NCI-H526 treated with DMSO at 0.1 percent for 48 hours (cell line): ENCODE measurements at places on chromosomes 16 and 17.
A peak's percentile ranks its signal among the peaks of the same experiment; 100 is the strongest.

DNA sequence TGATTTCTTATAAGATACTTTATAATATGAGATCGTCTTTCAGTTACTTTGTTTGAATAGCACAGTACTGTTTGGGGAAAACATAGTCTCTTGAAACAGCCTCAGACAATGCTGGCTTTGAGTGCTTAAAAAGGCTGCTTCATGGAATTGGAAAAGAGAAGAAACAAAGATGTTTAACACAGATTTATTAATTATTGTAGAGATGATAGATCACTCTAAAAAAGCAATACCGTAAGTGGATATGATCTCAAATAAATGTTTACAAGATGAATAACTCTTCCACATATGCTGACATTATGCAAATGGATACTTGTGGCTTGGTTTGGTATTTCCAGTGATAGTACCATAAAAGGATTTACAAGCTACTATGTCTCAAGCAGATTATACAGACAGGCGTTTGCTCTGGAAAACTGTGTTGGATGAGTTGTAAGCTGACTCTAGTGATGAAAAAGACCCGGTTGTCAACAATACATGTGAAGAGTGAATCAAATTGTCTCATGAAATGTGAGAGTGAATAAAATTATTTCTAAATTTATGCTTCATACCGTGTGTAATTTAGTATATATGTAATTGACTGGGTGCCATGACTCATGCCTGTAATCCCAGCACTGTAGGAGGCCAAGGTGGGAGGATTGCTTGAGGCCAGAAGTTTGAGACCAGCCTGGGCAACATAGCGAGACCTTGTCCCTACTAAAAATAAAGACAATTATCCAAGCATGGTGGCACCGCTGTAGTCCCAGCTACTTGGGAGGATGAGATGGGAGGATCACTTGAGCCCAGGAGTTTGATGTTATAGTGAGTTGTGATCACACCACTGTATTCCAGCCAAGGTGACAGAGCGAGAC lies 105.4 kb downstream of the FTO start:
- DNase-seq: peak; percentile 44

DNA sequence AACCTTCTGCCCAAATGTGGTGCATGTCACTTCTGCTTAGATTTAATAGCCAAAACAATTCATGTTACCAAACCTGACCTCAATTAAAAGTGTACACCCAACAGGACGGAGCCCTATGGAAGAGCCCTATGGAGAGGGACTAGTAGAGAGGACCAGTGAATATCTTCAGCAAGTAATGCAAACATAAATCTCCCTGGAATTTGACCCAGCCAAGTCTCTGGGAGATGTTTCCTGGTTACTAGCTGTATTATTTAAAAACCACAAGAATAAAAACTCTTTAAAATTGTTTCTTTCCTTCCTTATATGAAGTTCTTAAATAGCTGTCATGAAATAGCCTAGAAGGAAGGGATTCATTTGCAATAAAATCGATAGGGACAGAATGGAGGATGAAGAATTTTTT lies 255.8 kb downstream of the CDH11 start:
- no peak for DNase-seq

GRCh38 chr17:13597723-13598347 lies 3.9 kb downstream of the HS3ST3A1 start:
- DNase-seq: no peak

DNA sequence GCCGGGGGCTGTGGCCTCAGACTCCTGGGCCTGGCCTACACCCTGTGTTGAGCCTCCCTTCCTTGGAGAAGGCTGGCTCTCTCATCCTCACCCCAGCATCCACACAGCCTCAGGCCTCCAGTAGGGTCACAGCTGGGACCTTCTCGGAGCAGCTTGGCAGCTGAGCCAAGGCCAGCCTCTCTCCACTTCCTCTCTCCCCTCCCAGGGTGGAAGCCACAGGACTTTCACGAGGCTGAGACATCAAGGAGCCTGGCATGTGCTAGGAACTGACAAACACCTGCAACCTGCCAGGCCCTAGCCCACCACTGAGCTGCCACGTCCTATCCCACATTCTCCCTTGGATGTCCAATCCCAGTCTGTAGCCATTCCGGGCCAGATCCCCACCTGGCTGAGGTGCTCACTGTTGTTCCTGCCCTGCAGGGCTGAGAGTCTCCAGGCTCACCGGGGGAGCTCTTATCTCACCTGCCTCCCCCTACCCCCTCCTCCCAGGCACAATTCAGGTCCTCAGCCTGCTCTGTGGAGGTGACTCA lies 3.1 kb downstream of the MMP15 start:
- DNase-seq: no peak

- DNase-seq: no peak
These were observed 333.1 kb downstream of the FOXL1 start for GRCh38 chr16:86911437-86911958.

DNA sequence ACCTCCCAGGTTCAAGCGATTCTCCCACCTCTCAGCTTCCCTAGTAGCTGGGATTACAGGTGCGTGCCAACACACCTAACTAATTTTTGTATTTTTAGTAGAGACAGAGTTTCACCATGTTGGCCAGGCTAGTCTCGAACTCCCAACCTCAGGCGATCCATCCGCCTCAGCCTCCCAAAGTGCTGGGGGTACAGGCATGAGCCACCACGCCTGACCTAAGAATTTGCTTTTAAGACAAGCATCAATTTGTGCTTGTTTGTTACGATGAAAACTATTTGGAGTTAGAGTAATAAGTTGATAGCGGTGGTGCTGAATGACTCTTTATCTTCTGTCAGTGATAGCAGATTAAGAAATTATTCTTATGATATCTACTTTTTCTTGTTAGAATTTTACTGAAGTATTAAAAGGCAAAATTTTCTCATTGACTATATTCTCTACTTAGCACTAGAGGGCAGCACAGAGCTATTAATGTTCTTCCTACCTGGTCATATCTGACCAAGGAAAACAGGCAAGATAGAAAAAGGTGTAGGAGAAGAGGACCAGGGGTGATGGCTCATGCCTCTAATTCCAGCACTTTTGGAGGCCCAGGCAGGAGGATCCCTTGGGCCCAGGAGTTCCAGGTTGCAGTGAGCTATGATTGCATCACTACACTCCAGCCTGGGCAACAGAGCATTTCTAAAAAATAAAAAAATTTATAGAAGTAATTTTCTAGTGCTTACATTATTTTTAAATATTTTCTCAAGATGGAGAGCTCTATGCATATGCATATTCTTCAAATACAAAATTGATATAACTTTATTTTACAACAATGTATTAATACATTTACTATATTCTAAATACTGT lies 24.5 kb downstream of the STXBP4 start:
- peak; percentile 49 for DNase-seq

- no peak for DNase-seq
These were observed 37.3 kb downstream of the SMARCE1 start for GRCh38 chr17:40610359-40610758.

- no peak for DNase-seq
These were observed 42.9 kb downstream of the LITAF start for GRCh38 chr16:11543661-11544393.

DNA sequence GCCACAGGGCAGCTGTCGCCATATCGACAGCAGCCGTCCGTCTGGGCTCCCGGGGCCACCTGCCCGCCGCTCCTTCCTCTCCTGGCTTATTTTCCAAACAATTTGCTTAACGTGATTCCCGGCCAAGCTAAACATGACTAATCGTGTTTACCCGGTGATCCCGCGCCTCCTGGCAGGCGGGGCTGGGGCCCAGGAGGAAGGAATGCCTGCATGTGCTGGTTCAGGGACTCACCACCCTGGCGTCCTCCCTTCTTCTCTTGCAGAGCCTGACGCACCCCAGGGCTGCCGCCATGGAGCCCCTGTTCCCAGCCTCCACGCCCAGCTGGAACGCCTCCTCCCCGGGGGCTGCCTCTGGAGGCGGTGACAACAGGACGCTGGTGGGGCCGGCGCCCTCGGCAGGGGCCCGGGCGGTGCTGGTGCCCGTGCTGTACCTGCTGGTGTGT lies 6.1 kb downstream of the SSTR5 start:
- DNase-seq: peak; percentile 35

DNA sequence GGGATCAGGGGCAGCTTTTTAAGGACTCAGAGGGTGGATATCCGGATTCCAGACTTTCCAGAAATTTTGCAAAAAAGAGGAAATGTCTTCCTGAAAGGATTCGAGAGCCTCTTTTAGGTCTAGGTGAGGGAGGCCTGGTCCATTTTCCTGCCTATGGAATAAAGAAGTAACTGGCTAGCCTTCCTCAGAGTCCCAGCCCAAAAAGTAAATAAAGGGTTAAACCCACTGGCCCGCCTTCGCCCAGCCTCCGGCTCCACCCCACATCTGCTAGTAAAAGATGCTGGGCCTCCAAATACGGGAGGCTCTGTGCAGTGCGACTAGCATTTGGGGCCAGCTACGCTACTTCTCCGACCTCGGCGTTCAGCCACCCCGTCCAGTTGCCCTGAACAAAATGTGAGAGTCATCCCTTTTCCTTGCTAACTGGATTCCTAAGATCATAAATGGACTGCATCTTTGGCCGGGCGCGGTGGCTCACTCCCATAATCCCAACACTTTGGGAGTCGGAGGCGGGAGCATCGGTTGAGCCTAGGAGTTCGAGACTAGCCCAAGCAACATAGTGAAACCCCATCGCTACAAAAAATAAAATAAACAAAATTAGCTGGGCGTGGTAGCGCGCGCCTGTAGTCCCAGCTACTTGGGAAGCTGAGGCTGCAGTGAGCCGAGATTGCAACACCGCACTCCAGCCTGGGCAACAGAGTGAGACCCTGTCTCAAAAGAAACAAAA lies 824 bp upstream of the MPP2 start:
- peak; percentile 63 for DNase-seq

- DNase-seq: no peak
These were observed 1343.7 kb upstream of the GOT2 start for GRCh38 chr16:60077861-60078260.

- no peak for DNase-seq
These were observed 41.3 kb upstream of the ACSF3 start for GRCh38 chr16:89052191-89052889.

GRCh38 chr17:54863176-54863575 lies 37.5 kb upstream of the TOM1L1 start:
- DNase-seq: no peak

DNA sequence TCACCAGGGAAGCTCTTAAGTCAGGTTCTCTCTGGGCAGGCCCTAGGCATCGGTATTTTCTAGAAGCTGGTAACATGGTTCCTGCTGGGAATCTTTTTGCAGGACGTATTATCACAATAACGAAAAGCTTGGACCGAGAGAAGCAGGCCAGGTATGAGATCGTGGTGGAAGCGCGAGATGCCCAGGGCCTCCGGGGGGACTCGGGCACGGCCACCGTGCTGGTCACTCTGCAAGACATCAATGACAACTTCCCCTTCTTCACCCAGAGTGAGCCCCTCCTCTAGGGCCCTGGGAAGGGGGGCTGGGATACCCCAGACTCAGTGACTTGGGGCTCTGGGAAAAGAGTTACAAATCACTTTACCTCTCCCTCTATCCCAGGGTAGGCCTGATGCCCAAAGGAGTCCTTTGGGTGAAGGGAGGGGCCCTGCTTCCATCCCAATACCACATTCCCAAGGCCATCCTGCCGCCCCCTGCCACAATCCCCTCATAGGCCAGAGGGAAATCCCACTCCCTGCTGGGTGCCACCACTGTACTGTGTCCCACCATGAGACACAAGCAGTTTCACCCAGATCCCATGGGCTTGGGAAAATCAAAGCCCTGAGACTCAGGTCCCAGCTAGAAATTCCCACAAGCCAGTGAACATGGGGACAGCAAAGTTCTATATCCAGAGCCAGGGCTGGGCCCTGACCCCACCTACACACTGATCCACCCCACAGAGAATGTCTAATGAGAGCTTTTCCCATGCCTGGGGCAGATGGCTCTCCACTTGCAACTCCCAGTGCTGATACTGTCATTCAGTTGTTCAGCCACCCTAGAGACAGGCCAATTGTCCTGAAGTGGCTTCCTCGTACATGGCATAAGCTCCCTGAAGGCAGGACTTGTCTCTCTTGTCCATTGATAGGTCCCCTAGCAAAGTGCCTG lies 23.0 kb downstream of the CDH5 start:
- no peak for DNase-seq
